Breast epithelium (tissue), 4 donors: ENCODE measurements at places on chromosomes 16 and 17.
A peak's percentile ranks its signal among the peaks of the same experiment; 100 is the strongest.

DNA sequence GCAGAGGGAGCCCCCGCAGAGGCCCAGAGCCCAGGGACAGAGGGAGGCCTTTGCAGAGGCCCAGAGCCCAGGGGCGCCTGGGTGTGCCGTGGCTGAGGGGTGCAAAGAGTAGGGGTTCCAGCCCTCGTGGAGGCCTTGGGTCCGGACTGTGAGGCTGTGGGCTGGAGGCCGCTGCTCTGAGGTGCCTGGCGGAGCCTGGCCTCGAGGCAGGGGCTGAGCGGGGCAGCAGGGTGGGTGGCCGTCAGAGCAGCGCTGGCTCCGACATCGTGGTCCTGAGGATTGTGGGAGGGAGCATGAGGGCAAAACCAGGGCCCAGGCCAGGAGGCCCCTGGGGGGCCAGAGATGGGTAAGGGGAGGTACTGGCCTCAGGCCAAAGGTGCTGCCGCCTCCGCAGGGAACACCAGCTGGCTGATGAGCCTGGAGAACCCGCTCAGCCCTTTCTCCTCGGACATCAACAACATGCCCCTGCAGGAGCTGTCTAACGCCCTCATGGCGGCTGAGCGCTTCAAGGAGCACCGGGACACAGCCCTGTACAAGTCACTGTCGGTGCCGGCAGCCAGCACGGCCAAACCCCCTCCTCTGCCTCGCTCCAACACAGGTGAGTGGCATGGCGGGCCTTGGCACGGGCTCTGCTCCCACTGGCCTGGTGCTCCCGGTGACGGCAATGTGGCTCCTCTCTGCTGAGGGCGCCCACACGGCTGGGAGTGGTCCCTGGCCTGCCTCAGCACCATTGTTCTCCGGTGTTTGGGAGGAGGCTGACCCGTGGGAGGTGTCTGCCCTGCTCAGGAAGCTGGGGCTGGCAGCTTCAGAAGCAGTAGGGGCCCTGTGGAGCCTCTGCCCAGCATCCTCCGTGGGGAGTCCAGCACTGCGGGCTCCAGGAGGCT lies 33.7 kb downstream of the TSC2 start:
- DNase-seq = no peak

DNA sequence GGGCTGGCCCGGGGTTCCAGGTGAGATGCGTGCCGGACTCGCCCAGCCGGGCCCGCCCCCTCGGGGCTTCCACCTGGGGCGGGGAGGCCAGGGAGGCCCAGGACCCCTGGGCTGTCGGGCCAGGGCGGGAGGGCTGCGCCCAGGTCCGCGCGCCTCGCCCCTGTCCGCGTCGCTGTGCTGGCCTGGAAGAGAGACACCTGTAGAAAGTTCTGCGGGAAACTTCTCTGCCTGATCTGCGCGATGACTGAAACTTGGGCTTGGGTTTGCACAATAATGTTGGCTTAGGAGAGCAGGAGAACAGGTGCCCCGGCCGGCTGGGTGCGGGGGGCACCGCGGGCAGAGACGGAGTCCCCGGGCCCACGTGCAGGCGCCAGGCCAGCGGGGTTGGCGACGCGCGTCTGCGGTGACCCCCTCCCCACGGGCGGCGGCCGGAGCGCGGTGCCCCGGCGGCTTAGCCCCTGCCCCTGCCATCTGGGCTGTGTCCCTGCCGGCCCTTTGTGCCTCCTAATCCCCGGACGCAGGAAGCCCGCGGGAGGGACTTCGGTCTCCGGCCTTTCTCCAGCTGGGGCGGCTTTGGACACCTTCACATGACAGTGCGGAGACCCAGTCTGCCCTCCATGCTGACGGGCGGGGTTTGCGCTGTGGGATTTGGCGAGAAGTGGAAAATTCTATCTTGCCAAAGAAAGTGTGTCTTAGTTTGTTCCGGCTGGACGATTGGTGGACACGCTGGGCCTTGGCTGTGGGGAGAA lies 483 bp downstream of the LLGL2 start:
- DNase-seq = no peak

- no peak for DNase-seq
Measured at GRCh38 chr17:43854498-43854897, 7.5 kb downstream of the CD300LG start.

DNA sequence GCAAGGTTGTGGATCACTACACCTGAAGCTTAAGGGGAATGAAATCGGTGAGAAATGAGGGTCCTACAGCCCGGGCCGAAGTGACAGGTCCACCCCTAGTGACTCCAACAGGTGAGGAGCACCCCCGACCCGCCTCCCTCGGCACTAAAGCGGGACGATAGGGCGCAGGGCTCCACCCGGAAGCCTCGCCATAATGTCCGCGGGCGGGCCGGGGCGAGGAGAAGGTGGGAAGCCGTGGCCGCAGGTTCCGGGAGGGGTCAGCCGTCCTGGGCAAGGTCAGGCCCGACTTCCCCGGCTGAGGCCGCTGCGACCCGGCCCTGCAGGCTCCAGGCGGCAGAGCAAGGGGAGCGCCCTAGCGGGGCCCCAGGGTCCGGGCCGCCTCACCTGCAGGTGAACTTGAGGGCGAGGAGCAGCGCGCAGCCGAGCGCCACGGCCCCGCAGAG lies 543 bp downstream of the TXNDC11 start:
- DNase-seq = peak; percentile 26

DNA sequence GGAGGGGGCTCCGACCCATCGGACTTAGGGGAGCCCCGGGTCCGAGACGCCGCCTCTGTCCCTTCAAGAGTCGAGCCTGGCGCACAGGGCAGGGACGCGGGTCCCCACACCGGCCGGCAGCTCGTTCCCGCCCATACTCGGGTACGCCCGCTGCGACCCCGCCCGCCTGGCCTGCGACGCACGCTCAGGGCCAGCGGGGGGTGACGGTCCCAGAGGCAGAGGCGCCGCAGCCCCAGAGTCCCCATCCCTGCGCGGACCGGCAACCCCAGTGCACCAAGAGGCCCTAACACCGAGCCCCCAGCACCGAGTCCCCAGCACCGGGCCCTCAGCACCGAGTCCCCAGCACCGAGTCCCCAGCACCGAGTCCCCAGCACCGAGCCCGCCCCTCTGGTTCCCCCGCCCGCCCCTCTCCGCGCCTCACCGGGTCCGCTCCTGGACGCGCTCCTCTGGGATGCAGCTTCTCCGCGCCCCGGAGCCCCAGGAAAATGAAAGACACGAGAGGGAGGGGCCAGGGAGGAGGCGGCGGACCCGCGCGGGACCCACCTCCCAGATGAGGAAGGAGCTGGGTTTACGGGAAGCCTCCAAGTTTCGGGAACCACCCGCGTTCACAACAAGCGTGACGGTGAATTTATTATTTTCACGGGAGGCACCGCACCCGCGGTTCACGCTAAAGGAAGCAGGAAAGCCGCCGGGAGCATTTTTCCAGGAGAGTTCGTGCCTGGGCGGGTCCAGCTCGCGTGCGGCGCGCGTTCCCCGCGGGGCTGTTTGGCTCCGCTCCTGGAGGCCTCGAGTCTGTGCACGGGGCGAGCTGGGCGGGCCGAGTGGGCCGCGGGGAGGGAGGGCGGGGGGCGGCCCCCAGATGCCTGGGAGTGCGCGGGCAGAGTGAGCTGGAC lies at the start of gene SECTM1:
TSS of gene SECTM1 (minus strand) at position 488 of the 893 bp plus-strand sequence. CDS start 6,526 bp downstream, outside the sequence.
- DNase-seq = peak; percentile 57

- no peak for DNase-seq
Measured at GRCh38 chr17:2453325-2453724, 52.5 kb upstream of the MNT start.

DNA sequence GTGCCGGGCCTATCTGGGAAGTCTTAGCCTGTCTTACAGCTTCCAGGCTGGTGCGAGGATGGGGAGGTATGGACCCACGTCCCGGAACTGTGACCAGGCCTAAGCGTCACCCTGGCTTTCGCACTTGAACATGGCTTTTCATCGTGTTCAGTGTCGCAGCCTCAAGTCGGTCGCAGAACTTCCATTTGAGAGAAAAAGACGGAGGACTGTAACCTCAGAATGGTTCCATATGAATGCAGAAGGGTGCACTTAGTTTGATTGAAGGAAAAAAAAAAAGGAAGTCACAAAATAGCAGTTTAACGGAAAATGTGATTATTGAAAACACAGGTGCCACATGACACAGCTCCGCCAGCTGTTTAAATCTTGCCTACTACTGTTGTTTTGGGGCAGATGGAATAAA lies 30.2 kb upstream of the JPT2 start:
- DNase-seq = no peak

DNA sequence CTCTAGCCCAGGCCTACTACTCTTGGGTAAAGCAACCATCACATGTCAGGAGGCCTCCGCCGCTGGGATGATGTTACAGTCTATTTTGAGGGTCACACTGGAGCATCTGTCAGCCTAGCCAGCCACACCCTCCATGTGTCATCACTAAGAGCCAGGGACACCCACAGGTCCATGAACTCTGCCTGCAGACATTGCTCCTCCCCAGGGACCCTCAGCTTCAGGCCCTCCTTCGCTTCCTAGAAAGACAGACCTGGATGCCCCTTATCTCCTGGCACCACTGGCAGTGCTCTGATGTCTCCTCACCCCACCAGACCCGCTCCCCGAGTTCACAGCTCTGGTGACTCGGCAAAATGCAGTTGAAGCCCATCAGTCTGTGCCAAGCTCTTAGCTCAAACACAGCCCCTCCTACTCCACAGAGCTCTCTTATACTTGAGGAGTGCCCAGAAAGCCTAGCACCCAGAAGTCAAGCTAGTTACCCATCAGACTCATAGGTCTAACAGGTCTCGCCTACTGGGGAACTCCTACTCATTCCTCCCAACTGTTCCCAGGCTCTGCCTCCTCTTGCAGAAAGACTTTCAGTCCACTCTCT lies 5.9 kb downstream of the RANBP10 start:
- DNase-seq = no peak

DNA sequence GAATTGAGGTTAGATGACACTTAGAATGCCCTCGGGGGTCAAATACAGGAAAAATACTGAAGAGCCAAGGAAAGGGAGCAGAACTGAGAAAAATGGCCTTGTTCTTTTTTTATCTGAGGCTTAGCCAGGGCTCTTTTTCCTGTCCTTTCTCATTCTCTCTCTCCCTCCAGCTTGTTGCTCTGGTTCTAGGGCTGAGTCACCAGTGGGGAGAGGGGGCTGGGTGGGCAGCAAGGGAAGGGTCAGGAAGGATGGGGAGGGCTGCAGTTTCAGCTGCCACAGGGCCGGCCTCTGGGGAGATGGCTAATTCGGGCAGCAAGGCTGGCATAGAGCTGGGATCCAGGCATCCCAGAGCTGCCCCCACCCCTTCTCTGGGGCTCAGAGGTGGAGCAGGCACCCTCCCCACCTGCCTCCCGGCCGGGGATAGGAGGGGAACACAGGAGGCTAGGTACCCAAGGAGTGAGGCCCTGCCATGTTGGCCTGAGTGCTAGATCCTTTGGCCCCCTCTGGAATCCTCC lies 3.9 kb downstream of the ITGA3 start:
- no peak for DNase-seq

GRCh38 chr16:561957-562938 lies 2.1 kb downstream of the PRR35 start:
- no peak for DNase-seq

- no peak for DNase-seq
Measured at GRCh38 chr16:8199390-8199789, 390.9 kb downstream of the TMEM114 start.

DNA sequence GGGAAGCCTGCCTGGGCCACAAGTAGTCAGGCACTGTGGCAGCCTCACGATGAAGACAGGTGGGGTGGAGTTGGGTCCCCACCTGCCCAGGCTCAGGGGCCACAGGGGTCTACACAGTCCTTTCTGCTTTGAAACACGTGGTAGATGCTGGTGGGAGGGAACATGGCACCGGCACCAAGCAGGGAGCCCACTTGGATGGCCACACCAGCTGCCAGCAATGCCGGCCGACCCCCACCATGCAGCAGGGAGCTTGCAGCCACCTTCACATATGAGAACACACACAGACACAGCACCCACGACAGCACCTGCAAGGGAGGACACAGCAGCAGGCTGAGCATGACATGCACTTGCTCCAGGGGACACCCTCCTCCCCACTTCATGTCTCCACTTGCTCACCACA lies 2.4 kb downstream of the SLC52A1 start:
- DNase-seq = no peak

DNA sequence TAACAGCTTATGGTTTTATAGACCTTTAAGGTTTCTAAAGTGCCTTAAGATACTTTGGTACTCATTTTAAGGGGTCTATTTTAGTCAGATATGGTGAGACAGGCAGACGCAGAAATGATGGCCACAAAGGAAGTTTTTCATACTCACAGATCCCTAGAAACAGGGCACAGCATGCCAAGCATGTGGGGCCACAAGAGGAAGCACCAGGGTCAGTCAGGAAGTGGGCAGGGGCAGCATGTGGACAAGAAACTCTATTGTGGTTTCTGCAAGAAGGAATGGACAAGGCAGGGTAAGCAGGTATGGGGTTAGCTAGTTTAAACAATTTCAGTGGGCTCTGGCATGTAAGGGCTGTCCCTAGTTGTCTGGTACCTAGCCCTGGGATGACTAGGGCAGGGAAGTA lies 8.5 kb downstream of the EFCAB3 start:
- DNase-seq = no peak

DNA sequence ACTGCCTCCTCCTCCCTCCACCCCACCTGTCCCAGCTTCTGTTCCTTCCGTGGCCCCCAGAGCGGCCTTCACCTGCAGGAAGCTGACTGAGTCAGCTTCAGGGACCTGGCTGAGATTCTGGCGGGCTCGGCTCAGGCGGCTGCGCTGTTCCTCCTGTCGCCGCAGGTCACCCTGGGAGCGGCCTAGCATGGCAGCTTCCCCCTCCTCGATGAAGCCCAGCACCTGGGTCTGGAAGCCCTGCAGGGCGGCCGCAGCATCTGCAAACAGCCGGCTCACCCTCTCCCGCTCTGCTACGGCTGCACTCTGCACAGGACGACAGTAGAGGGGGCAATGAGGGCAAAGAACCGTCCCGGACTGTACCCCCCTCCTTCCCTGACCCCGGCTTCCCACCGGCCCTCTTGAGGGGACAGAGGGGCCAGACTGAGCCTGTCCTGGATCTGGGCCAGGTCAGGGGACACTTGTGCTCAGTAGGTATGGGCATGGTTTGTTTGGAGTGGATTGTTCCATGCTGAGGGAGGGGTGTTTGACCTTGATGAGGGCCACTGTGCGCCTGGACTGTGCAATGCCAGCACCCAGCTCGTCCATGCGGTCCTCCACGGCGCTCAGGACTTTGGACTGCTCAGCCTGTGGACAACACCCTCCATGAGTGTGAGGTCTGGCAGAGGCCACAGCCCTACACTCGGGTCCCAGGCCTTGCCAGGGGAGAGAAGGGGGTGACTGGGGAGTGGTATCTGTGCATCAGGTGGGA lies 2.0 kb downstream of the TRIM47 start:
- DNase-seq = no peak
